ENCODE measurements at places on chromosomes 6 and 20.

DNA sequence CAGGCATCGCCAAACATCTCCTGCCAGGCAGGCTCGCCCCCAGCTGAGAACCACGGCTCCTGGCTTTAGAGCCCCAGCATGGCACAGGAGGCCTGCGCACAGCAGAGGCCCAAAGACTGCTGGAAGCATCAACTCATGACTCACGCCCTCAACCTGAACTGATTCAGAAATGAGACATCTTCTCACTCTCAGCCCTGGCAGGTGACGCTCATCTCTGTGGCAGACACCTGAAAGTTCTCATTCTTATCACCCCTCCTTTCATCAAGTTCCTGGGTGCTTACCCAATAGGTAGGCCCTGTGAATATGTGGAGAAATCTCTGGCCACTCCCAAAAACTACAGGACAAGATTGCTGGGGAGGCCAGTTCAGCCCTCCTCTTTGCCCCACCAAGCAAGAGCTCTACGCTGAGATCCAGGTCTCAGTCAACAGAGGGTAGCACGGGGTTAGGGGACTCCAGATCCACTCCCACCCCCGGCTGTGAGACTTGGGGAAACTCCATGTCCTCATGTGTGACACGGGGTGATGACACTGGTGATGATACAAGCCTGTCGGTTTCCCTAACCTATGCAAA, 11.3 kb downstream of the NFATC2 start:
- no peak for DNase-seq

DNA sequence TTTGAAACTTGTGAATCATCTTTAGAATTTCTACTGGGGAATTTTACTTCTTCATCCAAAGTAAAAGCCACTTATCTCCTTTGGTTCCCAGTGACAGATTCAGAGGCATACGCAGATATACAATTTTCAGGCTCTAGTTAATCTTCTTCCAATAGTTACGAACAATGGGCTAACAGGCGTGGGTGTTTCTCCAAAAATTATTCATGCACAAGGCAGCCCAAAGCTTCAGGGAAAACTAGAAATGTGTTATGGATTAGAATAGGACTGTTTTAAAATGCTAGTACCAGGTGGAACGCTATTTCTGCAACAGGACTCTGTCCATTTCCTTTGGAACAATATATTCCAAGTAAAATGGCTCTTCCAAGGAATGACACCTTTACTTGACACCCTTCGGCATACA, 102.2 kb downstream of the ZNF217 start:
- no peak for DNase-seq

DNA sequence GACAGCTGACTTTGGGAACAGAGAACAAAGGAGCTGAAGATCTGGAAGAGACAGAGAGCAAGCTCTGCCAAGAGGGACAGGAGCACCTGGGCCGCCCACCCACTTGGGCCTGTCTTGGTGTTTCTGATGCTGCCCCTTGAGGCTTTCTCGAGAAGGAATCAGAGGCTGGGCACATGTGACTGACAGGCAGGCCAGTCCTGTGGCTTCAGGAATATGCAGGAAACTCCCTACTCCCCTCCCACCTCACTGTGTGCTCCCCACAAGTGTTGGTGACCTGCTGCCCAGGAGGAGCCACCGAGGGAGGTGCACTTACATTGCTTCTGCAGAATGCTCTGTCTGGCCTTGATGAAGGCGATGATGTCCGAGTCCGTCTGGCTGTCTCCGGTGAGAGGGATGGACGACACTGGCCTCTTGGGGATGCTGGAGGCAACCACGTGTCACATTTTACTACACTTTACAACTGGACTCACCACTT, 20.9 kb upstream of the KCNK16 start:
- DNase-seq: no peak

- no peak for DNase-seq
Observed at GRCh38 chr6:67361264-67361663, 1273.8 kb upstream of the ADGRB3 start.

DNA sequence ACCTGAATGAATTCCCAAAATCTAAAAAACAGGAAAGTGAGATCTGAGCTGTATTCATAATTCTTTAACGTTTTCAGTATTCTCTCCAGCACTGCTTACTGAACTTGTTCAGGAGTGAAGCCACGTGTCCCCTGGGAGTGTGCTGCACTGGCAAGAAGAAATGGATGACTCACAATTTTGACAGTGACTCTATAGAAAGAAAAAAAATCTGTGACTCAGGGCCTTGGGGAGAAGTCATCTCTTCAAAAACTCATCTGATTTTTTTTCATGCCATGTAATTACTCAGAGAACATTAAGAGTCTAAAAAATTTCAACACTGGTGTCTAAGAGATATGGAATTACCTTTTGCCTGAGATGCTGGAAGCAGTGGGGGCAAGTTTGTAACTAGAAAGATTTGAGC, 39.7 kb downstream of the ANKEF1 start:
- DNase-seq: no peak

DNA sequence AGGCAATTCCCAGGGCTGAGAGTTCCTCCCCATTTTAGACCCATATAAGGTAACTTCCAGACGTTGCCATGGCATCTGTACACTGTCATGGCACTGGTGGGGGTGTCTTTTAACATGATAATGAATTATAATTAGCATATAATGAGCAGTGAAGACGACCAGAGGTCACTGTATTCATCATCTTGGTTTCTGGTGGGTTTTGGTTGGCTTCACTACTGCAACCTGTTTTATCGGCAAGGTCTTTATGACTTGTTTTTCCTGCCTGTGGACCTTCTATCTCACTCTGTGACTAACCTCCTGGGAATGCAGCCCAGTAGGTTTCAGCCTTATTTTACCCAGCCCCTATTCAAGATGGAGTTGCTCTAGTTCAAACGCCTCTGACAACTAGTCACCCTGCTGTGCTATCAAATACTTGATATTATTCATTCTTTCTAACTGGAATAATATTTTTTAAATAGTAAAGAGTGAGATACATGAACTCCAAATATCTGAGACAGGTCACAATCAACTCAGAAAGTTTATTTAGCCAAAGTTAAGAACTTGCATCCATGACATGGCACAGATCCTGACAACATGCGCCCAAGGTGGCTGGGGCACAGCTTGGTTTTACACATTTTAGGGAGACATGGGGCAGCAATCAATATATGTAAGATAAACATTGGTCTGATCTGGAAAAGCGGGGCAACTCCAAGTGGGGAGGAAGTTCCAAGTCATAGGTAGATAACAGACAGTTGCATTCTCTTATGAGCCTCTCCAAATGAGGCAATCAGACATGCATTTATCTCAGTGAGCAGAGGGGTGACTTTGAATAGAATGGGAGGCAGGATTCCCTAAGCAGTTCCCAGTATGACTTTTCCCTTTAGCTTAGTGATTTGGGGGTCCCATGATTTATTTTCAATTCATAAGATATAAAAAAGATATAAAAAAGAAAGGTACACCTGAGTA, 1.2 kb upstream of the UFL1 start:
- no peak for DNase-seq

- DNase-seq: no peak
Observed at GRCh38 chr6:162226803-162227202, 500.8 kb downstream of the PRKN start.

- no peak for DNase-seq
Observed at GRCh38 chr20:50194422-50194830, 3.8 kb downstream of the CEBPB start.
